Left cardiac atrium (tissue), 4 donors: ENCODE measurements at places on chromosomes 3 and 15. TPM values are rescaled to one million over a fixed set of nuclear protein-coding genes. Genes with fewer than 3 reads are reported as not detected.
A peak's percentile ranks its signal among the peaks of the same experiment; 100 is the strongest.

- DNase-seq, result peak; percentile 32
Observed at GRCh38 chr15:55774113-55774970, 31.4 kb upstream of the PRTG start.

Gene TGM4
- not detected for total RNA-seq

- DNase-seq, result no peak
Observed at GRCh38 chr15:100140527-100141308, 201.1 kb downstream of the ADAMTS17 start.

- no peak for DNase-seq
Observed at GRCh38 chr3:12395349-12396012, 88.8 kb upstream of the TSEN2 start.

DNA sequence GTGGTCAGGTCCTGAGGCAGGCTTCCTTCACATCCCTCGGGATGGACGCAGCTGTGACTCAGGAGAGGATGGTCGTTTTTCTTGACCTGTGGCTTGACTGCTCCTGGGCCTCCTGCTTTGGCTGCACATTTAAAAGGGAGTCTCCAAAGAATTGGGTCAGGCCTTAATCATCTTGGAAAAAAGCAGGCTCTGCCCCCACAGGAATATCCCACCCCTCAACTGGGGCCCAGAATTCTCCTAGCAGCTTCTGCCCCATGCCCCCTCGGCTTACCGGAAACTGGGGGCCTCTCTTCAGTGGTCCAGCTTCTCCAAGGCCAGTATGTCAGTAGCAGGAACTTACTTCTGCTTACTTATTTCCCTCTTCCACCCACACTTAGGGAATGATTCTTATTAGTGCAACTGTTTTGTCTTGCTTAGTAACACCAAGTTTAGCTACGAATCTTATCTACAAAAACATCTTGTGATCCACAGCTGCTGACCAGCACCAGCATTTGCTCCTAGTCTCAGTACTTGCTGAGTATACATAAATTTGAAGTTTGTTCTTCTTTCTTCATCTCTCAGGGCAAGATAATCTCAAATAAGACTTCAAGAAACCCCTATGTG lies 35.7 kb downstream of the ATG7 start:
- no peak for DNase-seq

Gene CPNE9
- total RNA-seq, result not detected

DNA sequence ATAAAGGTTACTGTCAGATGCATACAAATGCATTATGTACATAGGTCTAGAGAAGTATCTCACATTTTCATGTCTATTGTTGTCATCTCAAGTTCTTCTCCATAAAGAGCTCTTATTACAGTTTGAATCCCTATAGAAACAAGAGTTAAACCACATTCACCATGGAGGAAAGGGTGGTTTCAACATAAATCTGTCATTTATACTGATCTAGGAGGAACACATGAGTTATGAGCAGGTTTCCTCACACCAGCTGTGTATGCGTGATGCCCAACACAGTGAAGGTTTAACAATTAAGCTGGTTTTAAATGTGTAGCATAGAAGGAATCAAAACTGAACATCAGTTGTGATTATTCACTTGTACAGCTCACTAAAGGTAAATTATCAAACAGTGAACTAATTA lies 251.7 kb downstream of the KCNMB2 start:
- no peak for DNase-seq

- no peak for DNase-seq
Observed at GRCh38 chr3:138640537-138640936, 32.0 kb downstream of the FAIM start.

- DNase-seq, result no peak
Observed at GRCh38 chr15:79073336-79073735, 17.2 kb downstream of the RASGRF1 start.

DNA sequence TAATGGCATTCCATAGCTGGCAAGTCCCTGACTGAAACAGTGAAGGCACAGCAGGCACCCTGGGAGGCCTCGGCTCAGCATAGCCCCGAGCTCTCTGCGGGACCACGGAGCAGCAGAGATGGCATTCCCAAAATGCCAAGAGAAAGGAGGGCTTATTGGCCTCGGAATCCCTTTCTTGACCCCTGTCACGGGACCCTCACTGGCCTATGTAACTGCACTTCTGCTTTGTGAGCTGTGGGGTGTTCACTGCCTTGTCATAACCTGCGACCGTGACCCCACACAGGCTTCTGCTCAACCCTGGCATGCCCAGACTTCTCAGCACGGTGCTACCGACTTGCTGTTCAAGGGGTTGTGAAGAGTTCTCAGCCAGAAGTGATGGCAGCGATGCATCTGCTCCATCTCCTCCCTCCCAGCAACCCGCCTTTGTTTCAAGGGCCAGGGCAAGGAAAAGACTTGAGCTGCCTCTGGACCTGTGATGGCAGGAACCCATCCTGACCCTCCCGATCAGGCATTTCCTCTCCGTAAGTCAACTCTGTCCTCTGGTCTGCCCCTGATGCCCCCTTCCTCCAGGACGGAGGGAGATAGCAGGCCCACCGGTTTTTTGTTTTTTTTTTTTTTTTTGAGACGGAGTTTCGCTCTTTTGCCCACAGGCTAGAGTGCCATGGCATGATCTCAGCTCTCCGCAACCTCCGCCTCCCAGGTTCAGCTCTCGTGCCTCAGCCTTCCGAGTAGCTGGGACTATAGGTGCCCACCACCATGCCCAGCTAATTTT lies 30.5 kb downstream of the EHD4 start:
- DNase-seq, result no peak

GRCh38 chr3:132550579-132551305 lies 46.3 kb upstream of the ACKR4 start:
- DNase-seq, result no peak

Gene SPINK8
- not detected for total RNA-seq

DNA sequence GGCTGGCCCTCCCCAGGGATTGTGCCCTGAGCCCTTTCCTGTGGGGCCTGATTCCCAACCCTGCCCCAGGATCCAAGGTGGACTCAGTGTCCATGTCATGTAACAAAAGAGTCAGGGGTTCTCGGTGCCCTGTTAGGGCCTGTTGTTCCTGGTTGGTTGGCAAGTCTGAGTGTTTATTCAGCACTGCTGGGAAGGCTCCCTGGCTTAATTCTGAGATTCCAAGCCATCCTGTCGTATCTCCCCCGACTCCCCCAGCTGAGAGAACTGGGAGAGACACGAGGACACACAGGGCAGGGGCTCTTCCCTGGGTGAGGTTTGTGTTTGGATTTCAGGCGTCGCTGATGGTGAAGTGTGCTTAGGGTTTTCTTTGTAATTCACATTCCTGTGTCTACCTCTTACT lies 78.3 kb downstream of the EEFSEC start:
- no peak for DNase-seq

GRCh38 chr15:25055356-25056068 lies 100.7 kb downstream of the SNRPN start:
- no peak for DNase-seq

DNA sequence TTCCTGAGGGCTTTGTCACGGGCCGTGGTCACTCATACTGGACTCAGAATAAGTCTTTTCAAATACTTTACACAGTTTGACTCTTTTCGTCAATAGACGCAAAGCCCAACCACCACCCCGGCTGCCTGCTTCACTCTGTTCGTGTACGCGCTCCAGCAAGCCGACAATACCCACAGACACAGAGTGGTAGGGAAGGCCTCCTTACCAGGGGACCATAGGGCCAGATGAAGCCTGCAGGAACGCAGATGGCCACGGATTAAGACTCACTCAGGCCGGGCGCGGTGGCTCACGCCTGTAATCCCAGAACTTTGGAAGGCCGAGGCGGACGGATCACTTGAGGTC lies 29.7 kb downstream of the EFCAB12 start:
- DNase-seq, result no peak

GRCh38 chr15:95839367-95839782 lies 491.1 kb upstream of the NR2F2 start:
- DNase-seq, result no peak

DNA sequence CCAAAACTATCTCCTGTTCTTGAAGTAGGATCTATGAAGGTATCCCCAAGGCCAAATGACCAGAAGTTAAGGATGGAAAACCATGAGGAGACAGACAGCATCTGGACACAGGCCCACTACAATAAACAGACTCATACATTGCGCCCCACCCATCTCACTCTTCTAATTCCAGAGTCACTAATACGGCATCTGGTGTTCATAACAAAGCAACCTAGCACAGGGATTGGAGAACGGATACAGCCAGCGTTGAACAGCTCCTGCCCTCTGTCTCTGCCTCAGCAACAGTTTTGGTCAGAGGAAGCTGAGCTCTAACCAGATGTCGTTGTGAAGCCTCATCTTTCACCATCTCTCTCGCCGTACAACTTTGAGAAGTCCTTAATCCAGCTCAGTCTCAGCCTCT lies 44.5 kb upstream of the CCDC80 start:
- DNase-seq, result no peak

DNA sequence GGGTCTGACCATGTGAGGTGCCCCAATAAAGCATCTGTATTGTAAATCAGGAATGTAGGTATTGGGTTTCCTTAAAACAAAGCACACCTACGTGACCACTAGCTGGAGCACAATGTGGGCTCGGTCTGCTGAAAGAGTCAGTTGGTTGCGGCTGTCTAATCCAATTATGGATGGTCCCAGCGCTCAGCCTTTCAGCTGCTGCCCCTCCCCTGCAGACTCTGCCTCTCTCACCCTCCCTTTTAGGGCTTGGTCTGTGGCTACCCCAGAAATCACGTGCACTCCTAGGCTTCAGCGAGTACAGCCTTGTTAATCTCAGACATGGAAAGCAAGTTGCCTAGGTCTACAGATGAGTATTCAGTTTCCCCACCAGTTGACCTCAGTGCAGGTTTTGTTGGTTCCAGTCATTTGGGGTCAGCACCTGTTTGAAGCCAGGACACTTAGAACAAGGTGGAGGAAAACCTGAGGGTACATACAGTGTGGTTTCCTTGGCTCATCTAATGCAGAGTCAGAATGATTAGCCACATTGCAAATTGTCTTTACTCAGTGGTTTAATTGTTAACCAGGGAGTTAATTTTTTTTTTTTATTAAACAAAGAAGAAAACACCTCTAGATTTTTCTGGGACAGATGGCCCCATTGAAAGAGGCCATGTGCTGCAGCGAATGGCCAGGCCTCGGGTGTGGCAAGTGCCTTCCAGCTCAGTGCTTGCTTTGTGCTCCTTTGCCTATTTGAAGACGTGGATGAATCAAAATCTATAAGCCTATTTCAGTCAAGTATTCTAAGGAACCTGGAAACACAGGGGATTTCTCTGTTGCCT lies 137.7 kb downstream of the IGF1R start:
- no peak for DNase-seq

DNA sequence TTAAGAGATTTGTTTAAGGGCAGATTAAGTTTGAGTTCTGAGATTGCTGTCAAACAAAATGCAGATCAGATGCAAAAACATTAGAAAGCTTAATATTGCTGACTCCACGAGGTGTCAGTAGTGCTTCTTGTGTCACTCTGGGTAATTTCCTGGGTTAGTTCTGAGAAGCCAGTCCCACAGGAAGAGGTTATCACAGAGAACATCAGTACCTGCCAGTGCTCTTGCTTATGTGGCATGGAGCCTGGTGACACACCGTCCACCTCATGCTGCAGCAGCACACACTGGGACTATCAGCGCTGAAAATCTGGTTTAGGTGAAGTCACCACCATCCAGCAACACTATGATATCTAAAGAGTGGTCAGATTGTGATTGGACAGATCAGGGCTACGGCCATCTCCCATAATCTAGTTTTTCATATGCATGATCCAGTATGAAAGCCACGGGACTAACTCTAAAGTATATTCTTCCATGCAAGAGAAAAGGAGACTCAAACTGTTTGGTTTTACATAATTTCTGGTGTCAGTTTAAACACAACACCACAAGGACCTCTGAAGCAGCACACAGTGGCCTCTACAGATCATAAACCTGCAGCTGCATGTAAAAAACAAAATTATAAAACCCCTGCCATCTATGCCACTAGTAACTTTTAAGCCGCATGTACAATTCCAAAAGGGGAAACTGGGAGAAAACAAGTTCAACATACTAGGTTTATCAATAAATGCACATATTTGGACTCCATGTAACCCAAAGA lies 36.1 kb upstream of the MYO5C start:
- DNase-seq, result no peak

- no peak for DNase-seq
Observed at GRCh38 chr3:166902374-166902773, 477.7 kb downstream of the ZBBX start.

GRCh38 chr15:91456921-91457320 lies 356.9 kb downstream of the SV2B start:
- no peak for DNase-seq

- DNase-seq, result no peak
Observed at GRCh38 chr3:138256022-138256421, 68.9 kb downstream of the ARMC8 start.

DNA sequence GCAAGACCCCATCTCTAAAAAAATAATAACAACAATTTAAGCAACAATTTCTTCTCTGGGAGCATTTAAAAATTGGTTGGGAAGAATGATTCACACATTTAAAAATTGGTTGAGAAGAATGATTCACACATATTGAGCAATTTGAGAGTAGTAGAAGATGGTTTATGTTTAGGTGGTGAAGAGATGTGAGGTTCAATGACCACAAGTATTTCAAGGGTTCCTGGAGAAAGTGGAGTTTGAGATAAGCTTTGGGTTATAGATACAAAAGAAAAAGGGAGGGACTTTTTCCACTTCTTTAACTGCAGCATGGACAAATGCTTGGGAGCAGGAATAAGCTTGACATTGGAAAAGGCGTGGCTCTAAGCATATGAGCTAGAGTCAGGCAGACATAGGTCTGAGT lies 145.7 kb upstream of the NPHP3 start:
- no peak for DNase-seq

GRCh38 chr3:15645740-15646501 lies 44.4 kb downstream of the BTD start:
- DNase-seq, result no peak

Gene SLC9C1
- 0.26 TPM for total RNA-seq

GRCh38 chr3:9047452-9048346 lies 84.4 kb upstream of the RAD18 start:
- no peak for DNase-seq
